Activated CD8-positive, alpha-beta memory T cell treated with anti-CD3 and anti-CD28 coated beads for 1 hour (primary cell): ENCODE measurements at places on chromosomes 4 and X.

GRCh38 chrX:137549851-137550664, 15.9 kb upstream of the ZIC3 start:
- DNase-seq, result no peak

- DNase-seq, result no peak
Measured at GRCh38 chrX:107025545-107025944, 25.5 kb upstream of the MORC4 start.

DNA sequence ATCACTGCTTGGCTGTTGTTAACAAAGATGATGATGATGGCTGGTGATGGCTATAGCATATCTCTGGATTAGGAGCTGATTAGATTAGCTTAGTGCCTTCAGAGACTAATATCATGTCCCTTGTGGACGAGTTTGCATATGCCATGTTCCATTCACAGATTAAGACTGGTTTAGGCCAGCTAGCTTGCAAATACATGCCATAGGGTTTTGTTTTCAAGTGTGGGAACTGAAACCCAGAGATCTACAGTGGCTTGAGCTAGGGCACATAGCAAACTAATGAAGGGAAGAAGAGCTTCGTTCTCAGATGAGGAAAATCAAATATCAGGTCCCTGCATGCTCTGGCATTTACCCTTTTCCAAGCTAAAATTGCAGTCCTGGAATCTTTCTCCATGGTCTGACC, 492.3 kb downstream of the MAGEE1 start:
- no peak for DNase-seq

- DNase-seq, result no peak
Measured at GRCh38 chr4:156596026-156596425, 375.6 kb downstream of the PDGFC start.

- DNase-seq, result no peak
Measured at GRCh38 chr4:87060957-87061356, 126.1 kb downstream of the AFF1 start.

DNA sequence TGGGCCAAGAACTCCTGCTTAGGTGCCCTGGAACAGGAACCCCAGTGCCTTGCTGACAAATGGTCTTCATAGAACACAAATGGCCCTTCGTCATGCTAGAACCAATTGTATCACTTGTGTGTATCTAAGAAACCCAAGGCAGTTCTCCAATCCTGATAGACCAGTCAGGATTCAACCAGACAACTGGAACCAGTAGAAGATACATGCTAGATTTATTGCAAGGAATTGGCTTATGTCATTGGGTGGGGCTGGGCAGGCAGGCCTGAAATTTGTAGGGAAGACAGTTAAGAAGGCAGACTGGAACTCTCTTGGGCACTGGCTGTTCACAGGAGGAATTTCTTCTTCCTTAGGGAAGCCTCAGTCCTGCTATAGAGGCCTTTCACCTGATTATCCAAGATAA, 17.0 kb upstream of the TBL1X start:
- DNase-seq, result no peak

DNA sequence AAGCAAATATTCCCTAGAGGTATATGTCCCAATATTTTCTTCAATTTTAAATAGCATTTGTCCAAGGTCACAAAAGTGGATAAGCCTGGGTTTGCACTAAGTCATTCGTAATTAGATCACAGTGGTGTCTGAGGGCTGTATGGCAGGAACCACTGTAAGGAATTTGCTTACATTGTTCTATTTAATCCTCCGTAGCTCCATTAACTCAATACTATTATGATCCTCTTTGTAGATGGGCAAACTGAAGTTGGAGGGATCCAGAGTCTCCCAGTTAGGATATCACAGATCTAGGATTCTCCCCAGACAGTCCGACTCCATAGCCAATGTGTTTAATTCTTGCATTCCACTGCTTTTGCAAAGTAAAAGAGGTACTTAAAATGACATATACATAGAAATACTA, 242.7 kb upstream of the DCAF8L1 start:
- no peak for DNase-seq

DNA sequence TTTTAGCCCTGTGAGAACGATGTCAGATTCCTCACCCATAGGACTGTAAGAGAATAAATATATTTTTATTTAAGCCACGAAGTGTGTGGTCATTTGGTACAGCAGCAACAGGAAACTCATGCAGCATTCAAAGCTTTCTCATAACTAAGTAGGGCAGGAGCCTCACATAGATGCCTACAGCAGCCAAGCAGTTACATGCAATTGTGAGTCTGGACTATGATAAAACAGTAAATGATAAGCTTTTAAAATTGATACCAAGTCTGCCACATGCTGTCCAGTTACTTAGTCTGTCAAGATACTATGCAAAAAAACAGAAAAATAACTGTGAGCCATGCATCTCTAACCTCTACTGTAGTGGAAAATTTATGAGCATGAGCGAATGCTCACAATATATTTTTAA, 359.6 kb downstream of the HS3ST1 start:
- no peak for DNase-seq

- no peak for DNase-seq
Measured at GRCh38 chr4:182325848-182326255, 82.7 kb downstream of the TENM3 start.

- no peak for DNase-seq
Measured at GRCh38 chr4:163500586-163500985, 6.1 kb downstream of the TMA16 start.

DNA sequence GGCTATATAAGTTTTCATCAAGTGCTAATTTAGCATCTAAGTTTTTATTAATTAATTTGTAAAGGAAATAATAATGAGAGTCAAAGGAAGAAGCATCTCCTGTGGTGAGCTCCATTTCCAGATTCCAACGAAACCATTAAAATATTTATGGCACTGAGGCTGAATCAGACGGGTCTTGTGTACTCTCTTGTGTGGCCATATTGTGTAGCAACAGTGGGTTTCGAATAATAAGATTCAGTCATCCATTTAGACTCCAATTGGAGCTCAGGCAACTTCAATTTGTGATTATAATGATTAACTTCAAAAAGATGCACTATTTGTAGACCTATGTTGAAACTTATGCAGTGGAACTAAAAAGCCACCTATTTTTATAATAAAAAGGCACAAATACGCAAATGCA, 82.4 kb downstream of the SNCA start:
- DNase-seq, result no peak

DNA sequence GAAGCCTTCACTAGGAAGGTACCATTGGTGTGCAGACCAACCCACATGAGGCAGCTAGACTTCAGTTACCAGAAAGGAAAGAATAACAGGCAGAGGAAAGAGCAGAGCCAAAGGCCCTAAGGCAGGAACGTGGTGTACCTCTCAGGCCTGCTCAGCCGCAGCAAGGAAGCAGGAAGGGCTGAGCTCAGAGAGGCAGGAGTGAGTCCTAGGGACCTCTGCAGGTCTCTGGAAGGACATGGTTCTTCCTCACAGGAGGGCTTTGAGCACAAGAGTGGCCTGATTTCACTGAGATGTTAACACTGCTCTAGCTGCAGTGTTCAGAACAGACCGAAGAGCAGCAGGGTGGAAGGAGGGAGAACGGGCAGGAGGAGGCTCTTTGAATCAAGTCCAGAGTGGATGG, 124.6 kb downstream of the DCHS2 start:
- no peak for DNase-seq

- no peak for DNase-seq
Measured at GRCh38 chr4:88613417-88613875, 21.2 kb downstream of the HERC3 start.
